ENCODE measurements at places on chromosomes 7 and 10.

DNA sequence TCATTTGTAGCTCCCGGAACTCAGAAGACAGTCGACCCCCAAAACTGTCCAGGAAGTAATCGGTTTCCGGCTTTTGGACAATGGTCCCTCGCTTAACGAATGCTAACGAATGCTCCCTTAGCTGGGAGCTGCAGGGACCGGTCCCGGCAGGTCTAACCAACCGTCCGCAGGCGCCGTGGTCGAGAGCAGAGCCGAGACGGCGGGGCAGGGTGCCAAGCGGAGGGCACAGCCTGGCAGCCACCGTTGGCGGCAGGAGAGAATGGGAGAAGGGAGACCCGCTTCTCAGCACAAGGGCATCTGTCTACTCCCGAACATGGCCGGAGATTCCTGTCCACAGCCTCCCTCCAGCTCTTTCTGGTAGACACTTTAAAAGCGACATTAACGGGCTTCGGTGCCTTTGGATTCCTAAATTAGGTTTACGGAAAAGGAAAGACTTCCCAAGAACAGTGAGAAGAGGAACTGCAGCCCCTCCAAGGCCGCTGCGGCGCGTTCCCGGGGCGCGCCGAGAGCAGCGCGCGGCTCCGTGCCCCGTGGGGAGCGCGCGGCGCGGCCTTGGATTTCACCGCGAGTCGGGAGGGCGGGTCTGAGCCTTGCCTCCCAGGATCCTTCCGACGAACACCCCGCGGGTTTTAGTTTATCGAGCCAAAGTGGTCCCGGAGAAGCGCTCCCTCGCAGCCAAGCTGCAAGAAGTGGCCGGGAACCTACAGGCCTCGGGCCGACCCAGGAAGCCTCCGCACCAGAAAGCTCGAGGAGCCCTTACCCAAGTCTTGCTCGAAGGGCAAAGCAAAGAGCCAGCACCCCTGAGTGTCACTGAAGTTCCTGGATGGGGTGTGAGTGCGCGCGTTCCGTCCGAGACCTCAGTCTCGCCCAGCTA is 3.6 kb upstream of the TBX20 start:
- DNase-seq: no peak

DNA sequence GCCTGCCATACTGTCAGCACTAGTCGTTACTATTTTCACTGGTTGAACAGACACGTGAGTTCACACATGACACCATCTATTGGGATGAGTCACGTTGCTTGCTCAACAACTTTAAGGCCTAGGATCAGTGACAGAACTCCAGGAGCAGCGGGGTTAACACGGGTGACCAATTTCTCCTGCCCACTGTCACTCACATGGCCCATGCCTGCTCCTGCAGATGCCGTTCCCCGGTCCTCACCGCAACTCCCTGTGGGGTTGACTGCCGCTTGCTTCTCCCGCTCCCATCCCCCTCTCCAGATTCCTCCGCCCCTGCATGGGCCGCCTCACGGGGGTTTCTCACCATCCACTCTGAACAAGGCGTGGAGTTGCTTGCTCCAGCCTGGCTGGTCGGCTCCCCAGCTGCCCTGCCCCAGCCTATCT is 128.2 kb downstream of the TAX1BP1 start:
- DNase-seq: peak; percentile 38

GRCh38 chr7:135704074-135704473 is 23.9 kb downstream of the SLC13A4 start:
- no peak for DNase-seq

GRCh38 chr7:79912213-79912633 is 222.4 kb upstream of the GNAI1 start:
- no peak for DNase-seq

DNA sequence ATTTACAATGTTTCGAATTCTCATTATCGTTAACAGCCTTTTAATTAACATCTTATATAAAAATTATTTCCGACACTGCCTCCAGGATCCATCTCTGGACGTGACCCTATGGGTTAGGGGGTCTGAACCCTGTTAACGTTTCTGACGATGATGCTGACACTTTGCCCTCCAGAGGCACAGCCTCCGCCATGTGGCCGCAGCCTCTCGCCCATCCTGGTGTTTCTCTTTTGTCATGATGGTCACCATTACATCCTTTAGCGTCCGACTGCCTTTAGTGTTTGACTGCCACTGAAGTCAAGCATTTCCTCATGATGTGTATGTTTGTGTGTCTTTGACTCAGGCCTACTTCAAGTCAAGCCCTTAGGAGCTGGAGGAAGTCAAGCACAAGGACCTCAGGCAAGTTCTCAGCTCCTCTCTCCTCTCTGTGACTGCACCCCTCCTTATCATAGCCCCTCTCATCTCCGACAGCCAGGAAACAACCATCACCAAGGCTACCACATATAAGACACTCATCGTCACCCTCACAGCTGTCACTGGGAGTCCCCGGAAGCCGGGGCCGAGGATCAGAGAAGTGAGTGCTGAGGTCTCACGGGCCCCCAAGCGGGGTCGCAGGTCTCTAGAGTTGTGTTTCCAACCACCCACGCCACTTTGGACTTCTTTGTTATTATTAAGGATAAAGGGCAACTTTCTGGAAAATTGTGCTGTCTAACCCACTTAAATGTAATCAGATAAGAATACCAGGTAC is 96.1 kb upstream of the PPP2R2D start:
- no peak for DNase-seq

DNA sequence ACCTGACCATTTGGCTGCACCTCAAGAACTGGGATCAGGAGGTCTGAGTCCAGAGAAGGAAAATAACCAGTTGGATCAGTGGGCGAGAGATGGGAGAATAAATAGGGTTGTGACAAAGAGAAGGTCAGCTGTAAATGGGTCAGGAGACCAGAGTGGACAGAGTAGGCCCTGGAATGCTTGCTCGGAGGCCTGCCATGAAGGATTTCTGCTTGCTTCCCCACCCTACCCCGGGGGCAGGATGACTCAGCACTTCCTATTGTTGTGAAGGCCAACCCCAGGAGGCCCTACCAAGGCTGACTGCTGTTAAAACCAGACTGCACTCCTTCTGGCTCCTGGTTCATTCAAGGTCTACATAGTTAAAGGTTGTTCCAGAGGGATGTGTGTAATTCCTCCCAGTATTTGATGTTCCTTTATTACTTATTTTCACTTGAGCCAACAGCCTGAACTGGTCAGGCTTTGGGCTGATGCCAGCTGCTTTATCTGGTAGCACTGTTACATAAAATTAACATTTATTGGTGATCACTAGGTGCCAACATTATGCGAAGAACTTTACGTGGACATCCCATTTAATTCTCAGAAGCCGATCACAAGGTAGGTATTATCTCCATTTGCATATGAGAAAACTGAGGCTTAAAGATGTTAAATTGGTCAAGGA is 27.3 kb upstream of the IFRD1 start:
- peak; percentile 94 for DNase-seq

GRCh38 chr10:118570591-118570990 is 24.9 kb downstream of the PRLHR start:
- no peak for DNase-seq

DNA sequence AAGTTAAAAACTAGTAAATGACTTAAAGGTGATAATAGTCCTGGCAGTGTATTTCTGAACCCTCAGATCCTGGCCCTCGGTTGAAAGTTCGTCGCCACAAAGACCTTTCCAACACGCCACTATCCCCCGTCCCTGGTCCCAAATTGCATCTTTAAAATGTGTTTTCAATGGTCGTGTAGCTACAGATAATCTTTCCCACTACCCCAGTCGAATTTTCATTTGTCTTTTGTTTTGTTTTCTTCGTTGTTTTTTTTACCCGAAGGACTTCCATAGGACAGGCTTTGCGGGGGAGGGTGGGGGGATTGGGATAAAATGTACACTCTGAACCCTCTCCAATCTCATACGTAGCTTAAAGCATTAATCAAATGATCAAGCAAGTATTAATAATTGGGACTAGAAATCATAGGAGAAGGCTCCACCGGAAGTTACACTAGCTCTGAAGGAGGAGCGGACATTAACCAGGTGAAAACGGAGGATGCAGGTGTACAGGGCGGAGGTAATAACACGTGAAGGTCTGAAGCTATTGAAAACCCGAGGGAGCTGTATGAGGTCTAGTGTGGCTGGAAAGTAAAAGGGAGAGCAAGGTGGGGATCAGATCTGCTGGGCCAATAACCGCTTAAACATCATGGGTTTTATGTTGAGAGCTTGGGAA is 32.8 kb upstream of the PHF14 start:
- peak; percentile 11 for DNase-seq

DNA sequence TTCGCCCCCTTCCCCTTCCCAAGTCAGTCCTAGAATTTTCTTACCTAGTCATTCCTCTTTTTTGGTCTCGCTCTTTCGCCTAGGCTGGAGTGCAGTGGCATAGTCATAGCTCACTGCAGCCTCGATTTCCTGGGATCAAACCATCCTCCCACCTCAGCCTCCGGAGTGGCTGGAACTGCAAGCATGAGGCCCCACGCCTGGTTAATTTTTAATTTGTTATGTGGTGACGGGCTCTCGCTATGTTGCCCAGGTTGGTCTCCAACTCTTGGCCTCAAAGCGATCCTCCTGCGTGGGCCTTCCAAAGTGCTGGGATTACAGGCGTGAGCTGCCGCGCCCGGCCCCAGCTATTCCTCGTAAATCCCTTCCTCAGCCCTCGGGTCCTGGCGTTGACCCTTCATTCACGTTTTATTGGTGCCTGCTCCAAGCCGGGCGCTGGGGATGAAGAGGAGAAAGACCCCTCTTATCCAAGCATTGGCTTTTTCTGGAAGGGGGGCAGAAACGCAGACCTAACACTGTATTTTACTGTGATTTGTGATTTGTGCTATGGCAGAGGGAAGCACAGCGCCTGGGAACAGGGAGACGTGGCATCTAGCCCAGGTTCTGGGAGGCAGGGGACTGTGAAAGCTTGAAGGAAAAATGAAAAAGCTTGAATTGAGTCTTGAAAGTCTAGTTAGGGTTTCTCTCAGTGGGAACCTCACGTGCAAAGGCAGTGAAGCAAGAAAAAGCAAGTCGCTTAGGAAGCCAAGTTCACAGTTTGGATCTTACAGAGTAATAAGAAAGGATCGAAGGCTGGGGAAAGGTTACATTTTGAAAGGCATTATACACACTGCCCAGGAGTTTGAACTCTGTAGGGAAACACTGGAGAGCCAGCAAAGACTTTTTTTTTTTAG is 516 bp downstream of the ZNHIT1 start:
- no peak for DNase-seq

GRCh38 chr10:70753026-70753663 is 32.0 kb downstream of the TBATA start:
- DNase-seq: no peak

- no peak for DNase-seq
Observed at GRCh38 chr7:37070471-37070870, 346.2 kb upstream of the AOAH start.

DNA sequence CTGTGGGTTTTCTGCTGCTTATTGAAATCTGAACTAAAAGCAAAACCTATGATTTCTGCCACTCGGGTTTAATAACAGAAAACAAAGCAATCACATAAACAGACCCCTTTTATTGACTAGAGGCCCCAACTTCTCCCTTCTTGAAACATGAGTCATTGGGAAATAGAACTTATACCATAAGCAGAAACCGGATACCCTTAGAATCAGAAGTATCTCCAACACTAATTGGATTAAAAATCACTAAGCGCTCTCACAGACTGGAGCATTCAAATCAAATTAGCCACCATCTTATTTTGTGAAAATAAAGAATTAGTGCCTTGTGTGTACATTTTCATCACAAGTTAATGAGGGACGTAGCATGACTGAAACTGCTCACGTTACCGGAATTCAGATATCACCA is 206.9 kb downstream of the WDR11 start:
- no peak for DNase-seq

- DNase-seq: no peak
Observed at GRCh38 chr10:80502621-80503583, 34.8 kb upstream of the SH2D4B start.

GRCh38 chr10:48763403-48763965 is 78.8 kb downstream of the WDFY4 start:
- no peak for DNase-seq

DNA sequence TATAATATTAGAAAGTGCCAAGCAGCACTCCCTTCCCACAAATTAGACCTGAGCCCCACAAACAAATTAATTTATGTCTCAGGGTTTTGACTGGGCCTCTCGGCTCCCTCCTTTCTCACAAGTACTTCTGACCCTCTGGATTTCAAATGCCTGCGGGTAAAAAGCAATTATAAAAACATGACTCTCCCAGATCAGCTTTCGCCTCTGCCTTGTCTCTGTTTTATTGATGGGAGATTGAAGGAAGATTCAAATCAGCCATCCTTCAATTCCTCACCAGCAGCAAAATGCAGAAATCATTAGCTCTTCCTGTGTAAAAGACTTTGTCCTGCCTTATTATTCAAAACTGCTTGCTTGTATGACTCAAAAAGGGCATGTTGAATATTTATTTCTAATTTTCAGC is 453.7 kb upstream of the MKI67 start:
- no peak for DNase-seq

DNA sequence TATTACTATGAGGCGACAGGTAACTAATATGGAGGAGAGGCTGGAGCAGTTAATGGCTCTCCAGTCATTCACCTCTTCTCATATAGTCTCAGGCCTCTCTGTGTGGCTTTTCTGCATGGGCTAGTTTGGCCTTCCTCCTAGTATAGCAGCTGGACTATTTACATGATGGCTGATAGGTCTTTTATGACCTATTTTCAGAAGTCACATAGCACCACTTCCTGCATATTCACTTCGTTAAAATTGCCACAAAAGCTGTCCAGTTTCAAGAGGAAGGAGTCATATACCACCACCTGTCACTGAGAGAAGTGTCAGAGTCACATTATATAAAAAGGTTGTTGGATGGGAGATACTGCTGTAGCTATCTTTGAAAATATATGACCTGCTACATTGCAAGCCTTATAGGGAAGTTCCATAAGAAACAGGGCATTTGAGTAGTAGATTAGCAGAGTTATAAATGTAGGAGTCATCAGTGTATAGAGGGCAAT is 8.0 kb upstream of the DMTF1 start:
- no peak for DNase-seq

GRCh38 chr10:126110489-126111180 is 214.3 kb downstream of the FANK1 start:
- peak; percentile 50 for DNase-seq

DNA sequence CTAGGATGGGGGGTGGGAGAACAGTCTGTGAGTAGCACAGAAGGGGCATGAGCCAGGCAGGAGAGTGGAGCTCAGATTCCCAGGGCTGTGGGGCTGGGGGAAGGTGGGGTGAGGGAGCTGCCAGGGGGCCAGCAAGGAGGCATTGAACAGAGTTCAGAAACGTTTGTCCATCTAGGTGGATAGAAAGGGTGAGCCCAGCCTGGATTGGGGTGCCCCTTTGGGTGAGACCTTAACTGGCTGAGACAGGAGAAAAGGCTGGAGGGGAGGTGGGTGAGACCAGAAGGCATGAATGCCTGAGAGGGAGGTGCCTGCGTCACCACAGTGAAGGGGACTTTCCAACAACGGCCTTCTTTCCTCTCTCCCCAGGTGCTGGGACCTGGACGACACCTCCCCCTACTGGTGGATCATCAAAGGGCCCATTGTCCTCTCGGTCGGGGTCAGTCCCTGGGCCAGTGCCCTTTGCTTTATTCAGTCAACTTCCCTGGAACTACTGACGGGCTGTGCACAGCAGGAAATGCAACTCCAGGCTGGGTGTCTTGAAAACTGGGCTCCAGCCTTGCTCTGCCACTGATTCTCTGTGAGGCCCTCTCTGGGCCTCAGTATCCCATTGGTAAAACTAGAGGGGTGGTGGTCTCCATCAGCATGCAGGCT is 11.0 kb downstream of the GHRHR start:
- peak; percentile 73 for DNase-seq
